ENCODE measurements at places on chromosomes 1 and 21. TPM values are rescaled to one million over a fixed set of nuclear protein-coding genes. Genes with fewer than 3 reads are reported as not detected.

The DPT gene
- 1.3 TPM for polyA plus RNA-seq

DNA sequence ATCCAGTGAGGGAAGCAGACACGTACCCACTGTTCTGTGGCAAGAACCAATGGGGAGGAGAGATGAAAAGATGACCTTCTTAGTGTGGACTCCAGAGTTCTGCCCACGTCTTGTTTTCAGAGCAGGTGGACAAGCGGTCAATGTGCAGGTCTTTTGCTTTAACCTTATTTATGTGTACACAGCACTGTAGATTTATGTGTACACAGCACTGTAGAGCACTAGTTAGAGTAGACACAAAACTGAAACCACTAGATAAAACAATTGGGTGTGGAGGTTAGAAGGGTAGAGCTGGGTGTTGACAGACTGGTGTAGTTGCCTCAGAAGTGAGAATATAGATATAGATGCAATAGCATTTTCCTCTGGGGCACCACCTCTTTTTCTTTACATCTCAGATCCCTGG is 150.0 kb downstream of the MAGI3 start:
- no peak for DNase-seq

DNA sequence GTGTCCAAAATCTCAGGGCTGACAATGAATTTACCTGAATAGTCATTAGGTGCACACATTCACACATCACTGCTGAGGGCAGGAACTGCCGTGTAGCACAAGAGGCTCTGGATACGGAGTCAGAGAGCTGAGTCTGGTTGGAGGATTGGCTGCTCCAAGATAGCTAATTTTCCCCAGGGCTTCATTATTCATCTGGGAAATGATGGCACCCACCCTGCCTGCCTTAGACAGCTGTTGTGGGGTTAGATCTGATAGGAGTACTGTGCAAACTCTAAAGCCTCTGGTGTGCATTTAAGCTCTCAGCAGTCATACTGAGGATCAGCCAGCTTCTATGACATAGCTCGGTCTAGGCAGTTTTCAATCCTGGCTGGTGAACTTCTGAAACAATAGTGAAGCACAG is 67.0 kb downstream of the LMX1A start:
- no peak for DNase-seq

The TTLL10 gene
- polyA plus RNA-seq: not detected

The HOOK1 gene
- 10.3 TPM for polyA plus RNA-seq

The FNDC10 gene
- polyA plus RNA-seq: 0.13 TPM

- DNase-seq: no peak
These were observed 108.8 kb downstream of the ITSN1 start for GRCh38 chr21:33751120-33751519.

DNA sequence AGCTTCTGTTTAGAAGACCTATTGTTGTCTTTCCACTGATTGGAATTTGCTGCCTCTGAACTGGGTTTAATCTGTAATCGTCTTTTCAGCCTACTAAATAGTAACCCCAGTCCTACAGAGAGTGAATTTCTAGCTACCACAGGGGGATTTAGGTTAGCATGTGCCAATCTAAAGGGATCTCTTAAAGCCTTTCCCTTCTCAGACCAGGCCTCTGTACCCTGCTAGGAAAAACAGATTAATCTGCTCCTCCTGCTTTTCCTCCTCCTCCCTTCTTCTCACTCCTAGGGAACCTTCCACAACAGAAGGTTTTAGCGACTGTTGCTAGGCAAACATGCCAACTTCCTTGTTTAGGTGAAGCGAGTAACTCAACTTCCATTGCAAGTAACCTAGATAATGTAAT is 1.3 kb upstream of the RC3H1 start:
- DNase-seq: no peak

The HRNR gene
- polyA plus RNA-seq: 0.04 TPM

DNA sequence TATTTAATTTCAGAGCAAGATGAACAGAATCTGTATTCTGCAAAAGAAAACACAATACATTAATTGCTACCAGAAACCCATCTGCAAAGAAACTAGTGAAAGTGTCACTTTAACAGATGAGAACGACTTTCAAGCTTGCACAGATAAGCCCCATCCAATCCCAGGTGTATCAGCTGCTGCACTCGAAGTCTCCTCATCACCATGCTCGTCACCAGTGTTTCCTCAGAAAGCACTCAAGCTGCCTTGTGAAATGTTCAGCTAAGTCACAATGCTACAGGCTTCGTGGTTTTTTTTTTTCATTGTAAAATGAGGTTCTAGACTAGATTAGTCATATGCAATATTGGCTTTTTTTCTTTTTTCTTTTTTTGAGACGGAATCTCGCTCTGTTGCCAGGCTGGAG is 3.3 kb upstream of the TOMM20 start:
- no peak for DNase-seq

DNA sequence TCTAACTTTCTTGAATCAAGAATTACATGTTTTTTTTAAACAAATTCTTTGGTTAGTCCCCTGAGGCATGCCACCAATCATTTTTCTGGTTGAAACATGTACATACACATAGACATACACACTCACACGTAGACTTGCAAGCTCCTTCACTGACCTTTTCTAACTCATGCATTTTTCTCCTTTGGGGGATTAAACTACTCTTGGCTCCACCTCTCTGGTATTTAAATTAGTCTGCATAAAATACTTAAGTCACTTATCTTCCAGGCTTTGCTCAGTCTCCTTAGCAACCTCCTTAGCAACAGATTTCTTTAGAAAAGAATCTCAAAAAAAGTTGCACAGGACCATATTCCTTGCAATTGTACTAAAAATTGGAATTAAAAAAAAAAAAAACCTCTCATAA is 440.9 kb upstream of the LRRC7 start:
- DNase-seq: no peak

DNA sequence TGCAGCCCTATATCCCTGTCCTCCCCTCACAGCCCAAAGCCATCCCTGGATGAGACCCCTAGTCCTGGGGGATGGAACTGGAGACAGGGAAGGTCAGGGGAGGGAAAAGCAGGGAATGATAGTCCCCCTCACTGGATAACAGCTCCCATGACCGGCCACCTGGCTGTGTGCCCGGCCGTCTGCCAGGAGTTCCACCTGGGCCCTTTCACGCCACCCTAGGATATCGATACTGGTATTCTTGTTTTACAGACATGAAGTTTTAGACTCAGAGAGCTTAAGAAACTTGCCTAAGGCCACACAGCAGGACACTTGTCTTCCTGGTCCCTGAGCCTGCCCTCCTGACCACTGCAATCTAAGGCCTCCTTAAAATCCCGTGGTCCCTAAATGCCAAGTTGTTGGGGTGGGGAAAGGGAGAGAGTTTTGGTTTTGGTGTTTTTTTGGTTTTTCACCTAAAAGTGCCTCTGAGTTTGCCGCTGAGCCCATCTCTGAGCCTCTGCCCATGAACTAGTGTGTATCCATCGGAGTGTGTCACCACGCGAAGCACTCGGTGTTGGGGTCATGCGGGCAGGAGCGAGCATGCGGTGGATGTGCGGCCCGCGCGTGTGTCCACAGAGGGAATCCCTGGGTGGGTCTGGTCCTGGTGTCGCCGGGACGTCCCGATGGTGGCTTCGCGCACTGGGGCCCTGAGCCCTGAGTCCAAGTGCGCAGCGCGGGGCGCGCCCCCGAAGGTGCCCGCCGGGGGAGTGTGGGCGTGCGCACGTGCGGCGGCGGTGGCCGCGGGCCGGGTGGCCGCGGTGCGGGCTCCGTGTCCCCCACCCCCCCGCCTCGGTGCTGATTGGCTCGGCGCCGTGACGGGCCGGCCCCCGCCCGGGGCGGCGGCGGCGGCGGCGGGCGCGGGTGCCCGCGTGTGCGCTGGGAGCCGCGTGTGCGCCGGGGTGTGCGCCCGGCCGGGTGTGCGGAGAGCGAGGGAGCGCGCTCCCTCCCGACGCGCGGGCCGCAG is at the start of gene EPHA8:
Gene EPHA8, plus strand, starts transcription at position 906 of the 1,000 bp plus-strand sequence. CDS start 147 bp downstream, outside the sequence.
- DNase-seq: no peak

DNA sequence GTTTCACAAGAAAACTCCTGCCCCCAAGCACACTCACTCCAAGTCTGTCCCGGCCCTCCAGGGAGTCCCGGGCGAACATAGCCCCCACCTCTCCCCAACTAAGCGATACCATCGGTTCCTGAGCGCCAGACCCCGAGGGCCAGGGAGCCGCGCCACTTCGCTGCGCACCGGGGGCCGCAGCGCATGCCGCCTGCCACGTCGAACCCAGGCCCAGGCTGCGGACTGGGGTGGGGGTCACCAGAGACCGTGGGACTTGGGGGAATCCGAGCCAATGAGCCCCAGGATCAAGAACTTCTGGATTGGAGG is 801 bp downstream of the RSPO1 start:
- no peak for DNase-seq

The SLC30A10 gene
- 18.5 TPM for polyA plus RNA-seq

DNA sequence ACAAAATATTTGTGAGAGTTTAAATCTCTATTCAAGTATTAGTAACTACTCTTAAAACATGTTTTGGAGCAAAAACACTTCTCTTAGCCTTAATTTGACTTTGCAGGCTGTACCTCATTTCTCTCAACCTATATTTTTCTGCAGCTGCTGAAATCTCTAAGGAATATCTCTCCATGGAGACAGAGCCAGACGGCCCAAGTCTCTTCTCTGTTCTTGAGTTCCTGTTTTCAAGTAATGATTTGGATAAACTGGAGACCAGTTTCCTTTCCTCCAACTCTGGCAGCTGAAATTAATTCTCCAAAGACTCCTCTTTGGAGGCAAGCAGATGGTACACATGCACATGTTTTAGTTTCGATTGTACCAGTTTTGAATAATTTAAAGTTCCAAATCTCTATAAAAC is 659.7 kb upstream of the NEGR1 start:
- no peak for DNase-seq

- no peak for DNase-seq
These were observed 144.6 kb downstream of the PLPP3 start for GRCh38 chr1:56434740-56435139.

- DNase-seq: no peak
These were observed 33.3 kb upstream of the CD1D start for GRCh38 chr1:158147401-158147800.

The PAPPA2 gene
- polyA plus RNA-seq: 3.3 TPM

- no peak for DNase-seq
These were observed 1.4 kb upstream of the OR2L3 start for GRCh38 chr1:248045209-248045608.

The OSCP1 gene
- polyA plus RNA-seq: 1.1 TPM

Measured in liver (tissue), 10 donors.